A549 treated with Hydrocortisone at 1 μM for 4 hours (cell line): ENCODE measurements at places on chromosomes 3 and 15. TPM values are rescaled to one million over a fixed set of nuclear protein-coding genes. Genes with fewer than 3 reads are reported as not detected.

The ELL3 gene
- total RNA-seq = 0.82 to 2.2 TPM (median 1.2 TPM) in 5 replicates

The ZDHHC23 gene
- total RNA-seq = 2.7 to 3.8 TPM (median 3.3 TPM) in 5 replicates

The COL8A1 gene
- not detected in 5 replicates for total RNA-seq

The TEX55 gene
- total RNA-seq = not detected in 5 replicates

The CD96 gene
- total RNA-seq = 0.02 TPM in 1 of 5 replicates, not detected in the others

The MYH15 gene
- 0.08 to 0.16 TPM (median 0.14 TPM) in 5 replicates for total RNA-seq

The TRH gene
- not detected in 5 replicates for total RNA-seq

The UBA7 gene
- 0.23 to 0.85 TPM (median 0.54 TPM) in 5 replicates for total RNA-seq

The HACD2 gene
- total RNA-seq = 28.1 to 38.2 TPM (median 33.2 TPM) in 5 replicates

The CHRFAM7A gene
- total RNA-seq = 5.2 to 7.9 TPM (median 7.1 TPM) in 5 replicates

The LPCAT4 gene
- 50.2 to 65.1 TPM (median 59.4 TPM) in 5 replicates for total RNA-seq

The RFTN1 gene
- total RNA-seq = 2.6 to 4.1 TPM (median 3.4 TPM) in 5 replicates

The XCR1 gene
- not detected in 5 replicates for total RNA-seq

The MME gene
- 0.10 to 0.16 TPM in 2 of 5 replicates, not detected in the others for total RNA-seq

The GOLGA8Q gene
- 0.14 to 0.22 TPM in 2 of 5 replicates, not detected in the others for total RNA-seq

The P3H2 gene
- total RNA-seq = 28.0 to 47.3 TPM (median 34.5 TPM) in 5 replicates

The HRG gene
- total RNA-seq = not detected in 5 replicates

The SAMD7 gene
- total RNA-seq = not detected in 5 replicates

The ARPP21 gene
- total RNA-seq = 0.08 to 0.14 TPM in 2 of 5 replicates, not detected in the others

The SLITRK3 gene
- not detected in 5 replicates for total RNA-seq

The ARL14 gene
- total RNA-seq = 0.25 to 0.52 TPM (median 0.40 TPM) in 5 replicates
